Stimulated activated CD8-positive, alpha-beta memory T cell treated with anti-CD3 and anti-CD28 coated beads, Interleukin-15, amount 100 ng/mL, for 4 hours (primary cell): ENCODE measurements at places on chromosomes 7 and 10.

GRCh38 chr7:136998495-136998894 is 130.0 kb downstream of the CHRM2 start:
- DNase-seq = no peak

DNA sequence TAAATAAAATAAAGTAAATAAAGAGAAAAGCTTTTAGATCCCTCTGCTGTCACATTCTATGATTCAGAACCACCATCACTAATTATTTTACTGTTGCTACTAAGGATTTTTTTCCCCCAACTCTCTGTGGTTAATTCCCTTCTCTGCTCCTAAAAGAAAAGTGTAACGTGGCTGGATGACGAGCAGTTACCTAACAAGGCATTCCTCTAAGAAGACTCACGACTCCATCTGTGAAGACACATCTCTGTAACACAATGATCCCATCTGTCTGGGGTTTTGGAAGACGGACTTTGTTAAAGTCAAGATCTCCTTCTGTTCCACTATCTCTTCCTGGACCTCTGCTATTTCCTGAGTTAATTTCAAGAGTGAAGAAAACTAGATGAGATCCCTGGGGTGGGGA is 179.9 kb downstream of the SFMBT2 start:
- DNase-seq = no peak

DNA sequence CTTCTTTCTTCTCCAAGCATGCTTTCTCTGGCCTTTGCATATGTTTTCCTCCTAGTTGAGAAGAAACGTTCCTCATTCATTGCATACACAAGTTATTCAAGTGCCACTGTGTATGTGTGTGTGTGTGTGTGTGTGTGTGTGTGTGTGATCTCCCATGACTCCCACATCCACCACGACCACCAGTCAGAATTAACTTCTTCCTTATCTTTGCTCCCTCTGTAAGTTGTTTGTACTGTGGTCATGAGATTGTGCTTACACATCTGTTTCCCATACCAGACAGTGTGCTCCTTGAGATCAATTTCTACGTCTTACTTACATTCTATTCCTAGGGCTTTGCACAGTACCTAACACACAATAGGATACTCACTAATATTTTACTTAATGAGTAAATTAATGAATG is 22.4 kb upstream of the FAM13C start:
- DNase-seq = no peak

DNA sequence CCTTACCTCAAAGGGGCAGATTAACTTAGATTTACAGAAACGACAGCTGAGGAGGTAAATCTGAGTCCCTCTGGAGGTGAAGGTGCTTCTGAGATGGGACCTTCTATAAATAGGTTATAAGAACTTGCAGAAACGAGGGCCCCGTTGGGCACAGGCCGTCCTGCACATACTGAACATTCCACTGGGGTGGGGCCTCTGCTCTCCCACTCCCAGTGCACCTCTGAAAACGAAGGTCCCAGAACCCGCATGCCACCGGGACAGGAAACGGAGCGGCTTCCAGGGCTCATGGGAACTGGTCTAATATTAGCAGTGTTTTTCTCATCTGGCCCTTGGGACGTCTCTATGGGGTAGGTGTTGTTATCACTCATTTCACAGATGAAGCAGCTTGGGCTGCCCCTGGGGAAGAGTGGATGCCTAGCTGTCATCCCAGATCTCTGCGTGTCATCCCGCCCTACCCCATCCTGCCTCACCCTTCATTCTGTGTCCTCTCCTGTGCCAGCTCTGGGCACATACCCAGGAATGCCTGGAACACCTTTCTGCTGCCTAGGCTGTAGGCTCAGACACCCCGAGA is 19.6 kb downstream of the C10orf62 start:
- DNase-seq = no peak

DNA sequence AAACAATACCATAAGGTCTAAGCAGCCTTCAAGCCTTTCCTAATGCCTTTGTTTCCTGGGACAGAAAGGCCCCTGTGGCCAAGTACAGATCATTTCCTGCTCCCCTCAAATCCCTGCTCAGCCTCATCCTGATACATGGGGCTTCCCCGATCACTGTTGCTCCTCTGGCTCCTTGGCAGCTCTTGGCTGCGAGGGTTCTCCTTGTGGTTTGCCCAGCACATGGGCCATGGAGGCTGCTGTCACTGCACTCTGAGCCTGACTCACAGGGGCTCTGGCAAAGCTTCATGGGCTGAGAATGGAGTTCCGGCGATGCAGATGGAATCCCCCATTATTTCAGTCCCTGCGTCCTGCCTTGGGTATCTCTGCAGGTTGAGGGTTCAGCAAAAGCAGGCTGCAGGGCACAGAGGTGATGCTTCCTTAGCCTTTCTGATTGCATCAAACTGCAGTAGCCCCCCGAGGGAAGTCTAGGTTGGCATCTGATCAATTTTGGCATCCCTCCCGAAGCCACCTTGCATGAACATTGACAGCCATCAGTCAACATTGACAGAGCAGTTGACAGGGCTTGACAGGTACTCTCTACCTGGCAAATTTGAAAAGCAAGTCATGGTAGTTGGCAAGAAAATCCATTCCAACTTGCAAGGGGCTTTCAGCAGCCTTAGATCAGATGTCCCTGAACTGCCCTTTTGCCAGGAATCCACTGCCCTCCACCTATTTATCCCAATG is 168.6 kb downstream of the GFRA1 start:
- no peak for DNase-seq

DNA sequence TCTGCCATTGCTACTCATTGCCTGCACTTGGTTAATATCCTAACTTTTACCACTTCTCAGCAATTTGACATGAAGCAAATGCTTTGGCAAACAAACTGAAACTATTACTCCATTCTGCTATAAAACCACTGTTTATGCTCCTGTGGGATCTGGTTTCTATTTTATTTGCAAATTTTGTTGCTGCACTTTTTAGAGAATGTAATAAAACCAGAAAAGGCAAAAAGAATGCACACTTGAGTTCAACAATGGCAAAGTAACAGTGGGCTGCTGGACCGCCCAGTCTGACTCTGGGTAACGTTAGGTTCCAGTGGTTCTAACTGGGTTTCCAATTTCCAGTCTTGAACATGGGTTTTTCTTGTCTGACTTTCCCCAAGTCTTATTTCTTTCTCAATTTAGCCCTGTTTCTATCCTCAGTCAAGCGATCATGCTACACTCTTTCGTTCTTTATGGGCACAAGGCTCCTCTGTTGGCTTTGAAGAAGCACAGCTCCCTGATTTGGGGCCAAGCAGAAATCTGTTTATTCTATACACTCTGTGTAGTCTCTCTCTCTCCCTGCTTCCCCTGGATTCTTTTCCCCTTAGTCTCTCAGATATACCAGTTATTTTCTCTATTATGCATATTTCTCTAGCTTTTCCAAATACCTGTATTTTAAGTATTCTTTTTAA is 129.2 kb upstream of the FAM3C start:
- no peak for DNase-seq

DNA sequence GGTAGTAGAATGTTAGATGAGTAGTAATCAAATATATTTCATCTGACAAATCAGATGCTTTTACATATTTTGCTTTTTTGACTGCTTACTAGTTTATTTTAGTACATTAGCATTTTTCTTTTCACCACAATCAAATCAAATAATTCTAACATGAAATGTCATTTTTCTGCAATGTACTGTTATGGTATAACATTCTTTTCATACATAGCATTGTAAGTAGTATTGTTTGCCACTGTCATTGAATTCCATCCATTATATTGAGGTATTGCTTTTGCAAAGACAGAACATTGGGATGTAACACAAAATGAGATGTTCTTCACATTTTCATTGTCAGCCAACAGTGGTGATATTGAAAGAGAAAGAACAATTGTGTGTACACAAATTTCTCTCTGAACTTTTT is 107.4 kb downstream of the TRIL start:
- DNase-seq = no peak

DNA sequence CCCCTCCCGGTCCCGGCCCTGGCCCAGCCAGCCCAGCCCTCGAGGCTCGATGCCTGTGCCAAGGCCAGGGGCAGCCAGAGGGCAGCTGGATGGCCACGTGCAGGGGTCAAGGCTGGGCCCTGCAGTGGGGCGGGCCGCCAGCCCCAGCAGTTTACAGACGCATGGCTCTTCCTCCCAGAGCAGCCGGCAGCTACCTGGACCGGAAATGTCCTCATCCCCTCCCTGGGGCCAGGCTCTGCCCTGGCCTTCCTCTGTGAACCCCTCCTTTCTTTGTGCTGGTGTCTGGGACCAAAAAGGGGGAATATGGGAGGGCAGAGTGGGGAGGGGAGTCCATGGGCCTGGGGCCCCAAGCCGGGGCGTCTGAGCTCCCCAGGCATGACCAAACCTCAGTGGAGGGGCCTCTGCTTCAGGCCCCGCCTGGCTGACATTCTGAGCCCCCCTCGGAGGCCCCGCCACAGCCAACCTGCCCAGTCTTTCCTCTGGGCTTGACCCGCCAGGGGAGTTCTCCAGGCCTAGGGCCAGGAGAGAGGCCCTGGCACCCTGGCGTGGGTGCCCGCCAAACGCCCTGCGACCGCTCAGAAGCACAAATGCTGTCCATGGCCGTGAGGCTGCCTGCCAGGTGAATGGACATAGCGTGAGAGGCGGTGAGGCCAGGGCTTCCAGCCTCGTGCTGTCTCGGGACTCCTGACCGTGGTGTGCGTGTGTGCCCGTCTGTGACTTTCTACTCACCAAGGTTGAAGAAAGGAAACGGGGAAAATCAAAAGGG is 24.7 kb upstream of the AMZ1 start:
- DNase-seq = no peak

GRCh38 chr10:101257084-101257483 is 27.8 kb upstream of the LBX1 start:
- DNase-seq = no peak

- DNase-seq = no peak
Observed at GRCh38 chr10:122852261-122852660, 6.6 kb upstream of the CUZD1 start.

GRCh38 chr7:25424113-25424512 is 195.8 kb upstream of the NPVF start:
- no peak for DNase-seq

DNA sequence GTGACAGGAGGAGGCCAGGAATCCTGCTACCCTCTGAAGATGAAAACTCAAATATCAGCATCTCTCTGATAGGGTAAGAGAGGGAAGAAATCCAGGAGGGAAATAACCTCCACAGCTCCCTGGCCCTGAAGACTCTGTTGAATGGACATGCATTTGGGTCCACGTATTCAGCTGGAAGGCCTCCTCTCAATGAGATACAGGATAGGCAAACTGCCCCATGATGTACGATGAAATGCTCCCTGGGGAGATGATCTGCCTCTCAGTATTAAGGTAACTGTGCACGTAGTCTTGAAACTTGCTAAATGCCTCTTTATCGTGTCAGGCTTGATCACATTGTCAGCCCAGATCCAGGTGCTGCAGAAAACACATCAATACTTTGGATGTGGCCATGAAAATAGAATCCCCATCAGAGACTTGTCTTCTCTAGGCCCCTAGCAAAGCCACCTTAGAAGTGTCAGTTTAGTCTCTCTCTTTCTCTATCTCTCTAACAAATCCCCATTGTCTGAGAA is 384.0 kb downstream of the KCNMA1 start:
- DNase-seq = no peak

DNA sequence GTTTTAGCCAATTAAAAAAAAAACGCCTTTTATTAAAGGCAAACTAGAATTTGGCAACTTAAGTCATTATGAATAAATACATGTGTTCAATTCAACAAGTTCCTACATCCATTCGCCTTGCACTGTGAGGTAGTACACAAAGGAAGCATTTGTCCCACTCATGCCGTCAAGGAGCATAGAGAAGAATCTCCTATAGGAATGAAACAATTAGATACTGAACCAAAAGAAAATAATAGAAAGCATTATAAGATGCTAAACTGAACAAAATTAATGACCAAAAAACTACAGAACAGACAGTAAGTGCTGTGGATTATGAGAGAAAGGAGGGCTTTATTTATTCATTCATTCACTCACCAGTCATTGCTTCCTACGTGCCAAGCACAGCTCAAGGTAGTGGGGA is 42.2 kb downstream of the SNX13 start:
- no peak for DNase-seq

GRCh38 chr7:65896279-65896870 is 23.5 kb downstream of the VKORC1L1 start:
- DNase-seq = no peak

DNA sequence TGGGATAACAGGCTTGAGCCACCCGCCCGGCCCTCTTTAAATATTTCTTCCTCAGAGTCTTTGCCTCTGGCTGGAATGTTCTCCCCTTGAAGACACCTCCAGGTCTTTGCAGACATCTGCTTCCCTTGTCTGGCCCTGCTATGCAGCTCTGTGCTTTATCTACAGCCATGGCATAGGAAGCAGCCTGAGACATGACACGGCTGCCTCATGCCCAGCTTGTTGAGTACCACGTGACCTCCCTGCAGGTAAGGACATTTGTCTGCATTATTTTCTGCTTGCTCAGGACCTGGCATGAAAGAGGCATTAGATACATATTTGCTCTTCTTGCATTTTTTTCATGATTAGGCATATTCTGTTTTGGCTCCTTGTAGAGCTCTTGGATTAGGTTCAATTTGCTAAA is 113.8 kb upstream of the KLF6 start:
- DNase-seq = no peak

- DNase-seq = no peak
Observed at GRCh38 chr7:136717910-136718557, 150.4 kb upstream of the CHRM2 start.

- no peak for DNase-seq
Observed at GRCh38 chr10:29880856-29881255, 178.5 kb downstream of the JCAD start.

DNA sequence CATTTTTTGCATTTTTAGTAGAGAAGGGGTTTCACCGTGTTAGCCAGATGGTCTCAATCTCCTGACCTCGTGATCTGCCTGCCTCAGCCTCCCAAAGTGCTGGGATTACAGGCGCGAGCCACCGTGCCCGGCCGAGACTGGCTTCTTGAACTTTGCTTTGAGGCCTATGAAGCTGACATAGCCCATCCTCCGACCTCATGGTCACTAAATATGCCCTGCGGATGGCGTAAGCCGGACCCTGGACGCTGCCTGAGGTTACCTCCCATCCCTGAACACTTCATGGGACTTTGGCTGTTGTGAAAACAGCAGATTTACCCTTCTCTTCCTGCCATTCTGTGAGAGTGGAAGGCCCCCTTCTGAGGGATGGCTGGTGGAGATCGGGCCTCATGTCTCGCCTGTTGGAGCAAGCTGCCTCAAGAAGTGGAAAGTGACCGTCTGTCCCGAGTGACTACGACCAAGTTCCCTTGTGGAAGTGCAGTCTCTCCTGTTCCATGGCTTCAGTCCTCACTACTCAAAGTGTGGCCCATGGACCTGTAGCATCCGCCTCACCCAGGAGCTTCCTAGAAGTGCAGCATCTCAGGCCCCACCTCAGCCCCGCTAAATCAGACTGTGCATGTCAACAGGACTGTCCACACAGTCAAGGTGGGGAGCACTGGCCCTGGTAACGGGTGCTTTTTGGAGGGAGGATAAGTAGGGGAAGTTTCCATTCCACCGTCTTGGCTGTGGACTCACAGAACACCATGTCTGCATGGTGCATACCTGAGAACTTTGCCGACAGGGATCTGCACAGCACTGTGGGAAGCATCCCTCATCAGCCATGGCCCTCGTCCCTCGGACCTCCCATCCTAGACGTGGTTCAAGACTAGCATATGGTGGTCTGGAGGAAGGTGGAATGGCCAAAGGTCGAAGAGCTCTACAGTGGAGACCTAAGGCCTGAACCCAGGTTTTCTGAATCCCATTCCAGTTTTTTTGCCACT is 210.5 kb upstream of the SHH start:
- DNase-seq = no peak
